ENCODE measurements at places on chromosomes 12 and 14. TPM values are rescaled to one million over a fixed set of nuclear protein-coding genes. Genes with fewer than 3 reads are reported as not detected.

KLHL33 gene
- 0.13 TPM for total RNA-seq

PDZRN4 gene
- under 0.01 TPM for total RNA-seq

HECTD1 gene
- total RNA-seq: 433 TPM

CIDEB gene
- total RNA-seq: 1.1 TPM

DCD gene
- total RNA-seq: not detected

B4GALNT1 gene
- 1.5 TPM for total RNA-seq

TMEM121 gene
- total RNA-seq: 11.8 TPM

ACSS3 gene
- total RNA-seq: 33.6 TPM

LAG3 gene
- 0.12 TPM for total RNA-seq

ANO6 gene
- total RNA-seq: 66.8 TPM

RBP5 gene
- not detected for total RNA-seq

ZBTB42 gene
- total RNA-seq: 2.9 TPM

GPR162 gene
- total RNA-seq: 5.7 TPM

CLEC2B gene
- 4.4 TPM for total RNA-seq

FGD4 gene
- total RNA-seq: 61.6 TPM

SPTB gene
- total RNA-seq: under 0.01 TPM

NUAK1 gene
- total RNA-seq: 3.2 TPM

GPRC5D gene
- total RNA-seq: 0.25 TPM

PRKAG1 gene
- total RNA-seq: 83.4 TPM

SIX4 gene
- total RNA-seq: 5.2 TPM

SDR9C7 gene
- total RNA-seq: not detected

Measured in aortic smooth muscle cell (primary cell).